ENCODE measurements at places on chromosomes 1 and 21. TPM values are rescaled to one million over a fixed set of nuclear protein-coding genes. Genes with fewer than 3 reads are reported as not detected.

DNA sequence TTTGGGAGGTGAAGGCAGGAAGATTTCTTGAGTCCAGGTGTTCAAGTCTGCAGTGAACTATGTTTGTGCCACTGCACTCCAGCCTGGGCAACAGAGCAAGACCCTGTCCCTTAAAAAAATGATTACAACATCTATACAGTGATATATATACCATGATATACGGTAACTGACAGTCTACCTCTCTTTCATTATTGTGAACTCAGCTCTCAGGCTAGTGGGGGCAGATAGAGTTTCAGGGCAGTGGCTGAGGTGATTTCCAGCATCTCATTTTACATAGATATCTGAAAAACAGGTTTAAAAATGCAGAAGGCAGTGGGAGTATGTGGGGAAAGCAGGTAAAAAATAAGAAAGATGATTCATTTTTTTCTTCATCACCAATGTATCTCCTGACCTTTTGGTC, 8.1 kb upstream of the NTNG1 start:
- DNase-seq = no peak

DNA sequence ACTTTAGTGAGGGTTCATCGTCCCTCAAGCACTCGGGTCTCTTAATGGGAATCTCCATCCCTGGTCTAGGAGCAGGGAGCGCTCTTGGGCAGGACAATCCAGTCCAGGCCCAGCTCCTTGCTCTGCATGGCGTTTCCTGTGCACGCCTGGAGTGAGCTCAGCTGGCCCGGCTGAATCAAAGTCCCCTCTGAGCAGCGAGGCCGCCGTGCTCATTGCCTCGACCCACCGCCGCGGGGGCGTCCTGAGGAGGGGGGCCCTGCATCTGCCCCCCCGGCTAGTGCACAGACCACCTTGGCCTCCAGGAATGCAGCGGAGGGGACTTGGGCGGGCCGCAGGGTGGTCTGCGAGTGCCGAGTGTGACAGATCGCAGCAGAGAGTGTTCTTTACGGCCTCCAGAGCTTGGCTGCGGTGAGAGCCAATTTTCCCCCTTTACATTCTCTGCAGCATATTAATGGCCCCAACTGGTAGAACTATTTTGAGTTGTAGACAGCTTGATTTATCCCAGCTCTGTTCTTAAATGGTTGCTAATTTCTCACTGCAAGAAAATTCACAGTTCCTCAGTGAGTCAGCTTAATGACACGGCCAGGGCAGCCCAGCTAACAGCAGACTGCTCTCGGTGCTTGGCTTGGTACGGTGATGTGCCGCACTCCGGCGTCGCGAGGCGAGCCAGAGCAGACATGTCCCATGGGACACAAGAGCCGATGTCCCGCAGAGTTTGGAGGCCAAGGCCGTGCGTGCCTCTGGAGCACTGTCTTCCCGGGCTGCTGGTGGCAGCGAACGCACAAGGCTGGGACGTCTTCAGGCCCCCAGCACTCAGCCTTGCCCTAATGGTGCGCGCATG, 39.8 kb downstream of the SNAP47 start:
- DNase-seq = no peak

- DNase-seq = no peak
Observed at GRCh38 chr1:230549625-230550024, 92.7 kb upstream of the COG2 start.

Gene S100A14
- 5.7 TPM for total RNA-seq

GRCh38 chr1:6325482-6325881, 64.6 kb upstream of the GPR153 start:
- DNase-seq = no peak

DNA sequence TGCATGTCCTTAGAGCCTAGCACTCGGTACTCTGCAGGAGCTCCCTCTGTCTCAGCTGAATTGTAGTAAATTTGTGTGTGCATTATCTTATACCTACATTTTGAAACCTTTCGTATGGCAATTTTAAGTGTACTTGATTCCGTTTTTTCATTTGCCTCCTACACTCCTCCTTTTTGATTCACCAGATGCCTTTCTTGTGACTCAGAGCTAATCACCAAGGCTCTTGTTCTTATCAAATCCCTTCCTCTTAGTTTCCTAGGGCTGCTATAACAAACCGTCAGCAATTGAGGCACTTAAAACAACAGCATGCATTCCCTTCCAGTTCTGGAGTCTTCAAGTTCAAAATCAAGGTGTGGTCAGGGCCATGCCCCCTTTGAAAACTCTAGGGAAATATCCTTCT, 261.0 kb downstream of the ASTN1 start:
- DNase-seq = no peak

- no peak for DNase-seq
Observed at GRCh38 chr1:208291923-208292711, 47.9 kb upstream of the PLXNA2 start.

DNA sequence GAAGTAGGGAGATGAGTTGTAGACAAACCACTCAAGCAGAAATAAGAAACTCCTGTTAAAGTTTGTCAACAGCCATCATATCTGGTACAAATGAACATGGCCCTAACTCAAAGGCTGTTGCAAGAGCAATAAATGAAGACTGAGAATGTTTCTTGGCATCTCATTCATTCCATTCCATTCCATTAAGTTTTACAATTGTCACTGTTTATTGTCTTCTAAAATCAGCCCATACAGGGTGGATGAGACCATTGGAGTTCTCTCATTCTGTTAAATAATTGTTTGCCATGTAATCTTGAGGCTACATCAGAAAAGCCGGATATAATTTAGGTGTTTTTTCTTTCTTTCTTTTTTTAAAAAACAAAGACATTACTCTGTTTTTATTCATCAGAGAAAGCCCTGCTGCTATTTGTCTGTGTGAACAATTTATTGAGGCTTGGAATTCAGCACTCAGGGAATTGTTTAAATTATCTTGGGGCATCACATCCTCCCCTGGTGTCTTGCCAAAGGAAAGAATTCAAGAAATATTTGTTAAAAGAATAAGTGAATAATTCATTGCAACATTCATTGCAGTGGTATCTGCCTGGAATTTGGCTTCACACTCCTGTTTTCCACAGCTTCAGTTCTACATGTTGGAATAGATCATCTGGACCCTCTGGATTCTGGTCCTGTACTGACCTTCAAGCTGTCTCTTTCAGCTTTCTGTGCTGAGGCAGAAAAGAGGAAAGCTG, 604.5 kb downstream of the PLPP3 start:
- no peak for DNase-seq

DNA sequence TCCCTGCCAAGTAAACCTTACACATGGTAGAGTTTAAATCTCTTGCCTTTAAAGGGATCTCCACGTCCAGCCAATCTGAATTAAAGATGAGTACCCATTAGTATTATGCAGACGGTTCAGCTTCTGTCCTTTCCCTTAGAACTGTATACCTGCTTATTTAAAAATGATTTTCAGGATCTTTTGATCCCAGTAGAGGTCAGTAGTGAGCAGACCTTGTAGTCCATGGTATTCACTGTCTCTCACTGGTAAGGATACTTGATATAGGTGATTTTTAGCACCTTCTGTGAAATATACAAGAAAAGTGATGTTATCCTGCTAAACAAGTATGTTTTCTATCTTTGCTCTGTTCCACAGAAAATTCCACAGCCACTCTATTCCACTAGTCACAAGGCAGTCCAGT, 1211.6 kb upstream of the ADGRL4 start:
- no peak for DNase-seq

DNA sequence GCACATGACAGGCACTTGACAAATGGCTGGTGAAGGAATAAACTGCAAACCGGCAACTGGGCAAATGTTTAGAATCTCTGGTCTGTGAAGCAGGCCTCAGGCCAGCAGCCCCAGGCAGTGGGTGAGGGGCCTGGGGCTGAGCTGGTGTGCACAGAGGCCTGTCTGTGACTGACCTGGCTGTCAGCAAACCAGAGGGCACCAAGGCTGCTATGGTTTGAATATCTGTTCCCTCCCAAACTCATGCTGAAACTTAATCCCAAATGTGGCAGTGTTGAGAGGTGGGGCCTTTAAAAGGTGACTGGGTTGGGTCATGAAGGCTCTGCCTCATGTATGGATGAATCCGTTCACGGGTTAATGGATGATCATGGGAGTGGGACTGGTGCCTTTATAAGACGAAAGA, 139.8 kb downstream of the DMRTB1 start:
- DNase-seq = no peak

GRCh38 chr1:223650465-223650864, 15.0 kb downstream of the CAPN8 start:
- no peak for DNase-seq

DNA sequence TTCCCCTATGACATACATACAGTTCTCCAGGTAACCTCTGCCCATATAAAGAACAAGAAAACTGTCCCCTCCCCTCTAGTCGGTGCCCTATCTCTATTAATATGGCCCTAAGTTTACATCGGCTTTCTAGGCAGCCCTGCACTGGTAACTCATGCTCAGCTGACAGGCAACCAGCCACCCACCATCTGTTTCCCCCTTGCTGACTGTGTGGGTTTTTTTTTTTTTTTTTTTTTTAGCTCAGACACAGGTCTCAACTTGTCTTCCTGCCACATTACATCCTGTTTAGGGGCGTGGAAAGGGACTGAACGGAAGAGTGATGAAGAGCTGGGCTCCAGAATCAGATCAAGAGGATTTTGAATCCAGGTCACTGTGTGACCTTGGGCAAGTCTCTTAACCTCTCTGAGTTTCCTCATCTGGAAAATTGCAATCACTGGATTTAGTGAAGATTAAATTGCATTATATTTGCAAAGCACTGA, 14.0 kb downstream of the LAPTM5 start:
- DNase-seq = no peak

GRCh38 chr1:11196945-11197344, 7.8 kb downstream of the ANGPTL7 start:
- no peak for DNase-seq

Gene LCE3D
- not detected for total RNA-seq

Gene HPDL
- total RNA-seq = not detected

DNA sequence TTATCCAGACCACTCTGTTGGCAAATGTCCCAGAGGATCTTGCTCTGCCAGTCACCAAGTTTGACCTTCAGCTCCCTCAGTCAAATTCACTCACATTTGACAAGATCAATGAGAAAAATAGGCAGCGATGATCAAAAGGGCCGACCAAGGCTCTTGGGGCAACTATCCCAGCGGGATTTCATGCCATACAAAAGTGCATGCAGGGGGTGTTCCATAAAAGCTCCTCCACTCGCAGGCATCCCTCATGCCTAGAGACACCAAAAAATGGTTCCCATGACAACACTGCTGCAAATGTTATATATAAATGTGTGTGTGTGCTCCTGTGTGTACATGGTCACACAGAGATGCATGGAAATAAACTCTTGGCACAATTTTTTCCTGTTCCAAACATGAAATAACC, 16.2 kb upstream of the EIF4G3 start:
- no peak for DNase-seq

DNA sequence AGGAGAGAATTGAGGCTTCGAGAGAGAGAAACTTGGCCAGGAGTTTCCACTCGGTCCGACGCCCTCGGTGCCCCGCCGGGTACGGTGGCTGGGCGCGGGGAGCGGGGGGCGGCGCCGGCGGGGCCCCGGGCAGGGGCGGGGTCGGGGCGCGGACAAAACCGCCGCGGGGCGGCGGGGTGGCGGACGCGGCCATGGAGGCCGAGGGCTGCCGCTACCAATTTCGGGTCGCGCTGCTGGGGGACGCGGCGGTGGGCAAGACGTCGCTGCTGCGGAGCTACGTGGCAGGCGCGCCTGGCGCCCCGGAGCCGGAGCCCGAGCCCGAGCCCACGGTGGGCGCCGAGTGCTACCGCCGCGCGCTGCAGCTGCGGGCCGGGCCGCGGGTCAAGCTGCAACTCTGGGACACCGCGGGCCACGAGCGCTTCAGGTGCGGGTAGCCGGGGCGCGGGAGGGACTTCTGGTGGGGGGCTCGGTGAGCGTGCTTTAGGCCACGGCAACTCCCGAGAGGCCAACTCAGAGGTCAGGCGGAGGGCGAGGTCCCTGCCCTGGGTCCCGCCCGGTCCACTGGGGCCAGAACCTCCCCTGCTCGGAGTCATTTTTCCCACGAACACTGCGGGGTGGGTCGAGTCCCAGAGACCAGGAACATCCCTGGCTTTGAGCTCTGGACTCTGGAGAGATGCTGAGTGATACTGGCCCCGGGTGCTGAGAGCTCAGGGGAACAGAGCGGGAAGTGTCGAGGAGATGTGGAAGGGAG, 431 bp downstream of the RAB42 start:
- DNase-seq = peak; percentile 47

Data from left ventricle myocardium superior (tissue), 1 donor.